NB4 (cell line): ENCODE measurements at places on chromosomes 4 and X.

GRCh38 chrX:102627640-102628039 is 23.6 kb upstream of the GPRASP1 start:
- DNase-seq, result peak; percentile 4

GRCh38 chr4:88134111-88134510 is 24.3 kb downstream of the ABCG2 start:
- DNase-seq, result no peak

GRCh38 chr4:185215261-185215660 is 5.9 kb downstream of the SNX25 start:
- DNase-seq, result no peak

- peak; percentile 30 for DNase-seq
Observed at GRCh38 chrX:120380699-120381098, 18.8 kb downstream of the ATP1B4 start.

GRCh38 chr4:56655627-56656345 is 25.3 kb downstream of the HOPX start:
- DNase-seq, result no peak

- no peak for DNase-seq
Observed at GRCh38 chrX:37813570-37813969, 33.7 kb downstream of the CYBB start.

DNA sequence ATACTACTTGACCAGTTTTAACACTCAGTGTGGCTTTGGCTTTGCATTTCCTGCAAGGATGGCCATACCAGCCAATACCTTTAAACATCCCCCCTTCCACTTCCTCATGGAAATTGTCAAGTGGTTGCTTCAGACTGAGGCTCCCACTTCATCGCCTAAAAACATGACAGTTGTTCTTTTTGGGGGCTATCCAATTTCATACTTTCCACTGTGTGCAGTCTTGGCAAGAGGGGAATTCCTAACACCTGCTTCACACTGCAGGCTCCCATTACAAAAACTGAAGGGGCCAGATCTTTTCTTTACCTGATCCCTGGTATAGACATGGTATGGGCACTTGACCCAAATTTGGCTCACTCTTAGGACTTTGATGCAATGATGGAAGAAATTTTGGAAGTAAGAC is 28.5 kb upstream of the TSR2 start:
- DNase-seq, result no peak

DNA sequence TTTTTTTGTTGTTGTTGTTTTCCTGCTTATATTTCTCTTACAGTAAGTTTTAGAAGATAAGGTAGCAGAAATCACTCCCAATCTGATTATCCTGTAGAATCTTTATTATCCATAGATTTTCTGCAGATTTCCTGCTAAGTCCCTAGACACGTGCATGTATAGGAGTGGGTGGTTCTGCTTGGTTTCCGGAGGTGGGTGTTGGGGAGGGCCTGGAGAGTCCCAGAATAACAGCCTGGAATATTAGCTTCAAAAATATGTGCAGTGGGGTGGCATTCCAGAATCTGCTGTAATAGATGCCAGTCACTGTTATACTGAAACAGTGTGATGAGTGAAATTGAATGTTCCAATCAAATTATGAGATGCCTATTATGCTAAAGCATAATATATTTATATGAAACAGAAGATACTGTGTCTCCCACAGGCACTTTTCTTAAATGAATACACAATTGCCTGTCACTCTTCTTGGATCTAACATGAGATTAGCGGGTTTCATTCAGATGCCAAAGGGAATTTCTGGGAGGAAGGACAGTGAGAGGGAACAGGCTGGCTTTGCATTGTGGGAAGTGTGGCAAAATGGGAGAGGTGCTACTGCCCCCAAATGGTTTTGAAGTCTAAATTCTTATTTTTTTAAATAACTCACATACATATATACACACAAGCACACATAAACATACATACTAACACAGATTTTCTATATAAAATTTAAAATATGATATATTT is 37.6 kb downstream of the C4orf50 start:
- no peak for DNase-seq

- DNase-seq, result no peak
Observed at GRCh38 chr4:27242217-27242616, 381.6 kb downstream of the STIM2 start.

- DNase-seq, result no peak
Observed at GRCh38 chr4:172786039-172786792, 382.4 kb upstream of the GALNT7 start.

DNA sequence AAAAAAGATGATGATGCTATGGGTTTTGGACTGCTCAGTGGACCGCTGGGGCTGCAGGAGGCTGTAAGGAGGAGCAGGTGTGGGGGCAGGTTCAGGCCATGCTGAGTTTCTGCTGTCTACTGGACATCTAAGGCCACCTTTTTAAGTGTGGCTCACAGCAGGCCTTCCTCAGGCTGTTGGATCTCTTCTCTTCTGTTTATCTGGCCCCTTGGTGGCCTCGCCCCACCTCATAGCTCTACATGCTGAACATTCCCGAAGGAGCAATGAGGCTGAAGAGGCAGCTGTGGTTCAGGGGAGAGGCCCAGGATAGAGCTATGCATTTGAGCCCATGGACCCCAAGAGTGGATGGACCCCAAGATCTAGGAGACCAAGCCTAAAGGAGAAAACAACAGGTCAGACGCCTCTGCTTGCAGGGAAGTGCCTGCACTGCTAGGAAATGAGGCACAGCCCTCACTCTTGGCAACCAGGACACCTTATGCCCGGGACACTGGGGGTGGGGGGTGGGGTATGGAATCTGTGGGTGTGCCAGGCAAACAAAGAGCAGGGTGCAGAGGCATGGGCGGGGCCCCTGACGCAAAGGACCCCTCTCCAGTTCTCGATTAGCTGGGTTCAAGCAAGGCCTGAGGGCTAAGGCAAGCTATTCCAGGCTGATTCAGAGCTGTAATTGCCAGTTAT is 168.9 kb downstream of the BCOR start:
- no peak for DNase-seq

DNA sequence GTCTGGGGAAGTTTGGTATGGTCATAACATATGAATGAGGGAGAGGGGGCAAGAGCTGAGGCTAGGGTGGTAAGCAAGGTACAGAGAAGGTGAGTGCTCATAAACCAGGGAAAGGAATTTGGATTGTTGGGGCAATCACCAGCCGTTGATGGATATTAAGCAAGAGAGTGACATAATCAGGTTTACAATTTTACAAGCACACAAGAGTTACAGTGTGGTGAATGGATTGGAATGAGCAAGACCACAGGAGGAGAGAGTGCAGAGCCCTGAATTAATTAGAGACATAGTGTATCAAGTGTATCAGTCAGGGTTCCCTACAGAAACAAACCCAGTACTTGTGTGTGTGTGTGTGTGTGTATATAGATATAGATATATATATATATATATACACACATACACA is 18.7 kb upstream of the FMR1NB start:
- peak; percentile 13 for DNase-seq

DNA sequence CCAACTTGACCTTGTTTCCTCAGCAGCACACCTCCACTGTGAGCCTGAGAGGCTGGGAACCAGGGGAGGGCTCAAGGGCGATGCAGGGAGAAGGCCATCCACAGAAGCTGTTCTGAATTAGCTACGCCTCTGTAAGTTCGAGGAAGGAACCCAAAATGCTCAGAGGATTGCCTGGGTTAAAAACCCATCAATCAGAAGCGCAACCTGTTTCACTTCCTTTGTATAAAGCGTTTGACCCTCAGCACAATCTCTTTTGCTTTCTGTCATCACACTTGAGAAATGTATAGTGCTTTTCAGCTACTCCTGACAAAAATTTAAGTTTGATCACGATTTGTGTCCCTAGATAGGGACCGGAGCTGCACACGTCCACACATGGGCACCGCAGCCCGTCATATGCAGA is 48.0 kb upstream of the MAP3K15 start:
- peak; percentile 12 for DNase-seq

DNA sequence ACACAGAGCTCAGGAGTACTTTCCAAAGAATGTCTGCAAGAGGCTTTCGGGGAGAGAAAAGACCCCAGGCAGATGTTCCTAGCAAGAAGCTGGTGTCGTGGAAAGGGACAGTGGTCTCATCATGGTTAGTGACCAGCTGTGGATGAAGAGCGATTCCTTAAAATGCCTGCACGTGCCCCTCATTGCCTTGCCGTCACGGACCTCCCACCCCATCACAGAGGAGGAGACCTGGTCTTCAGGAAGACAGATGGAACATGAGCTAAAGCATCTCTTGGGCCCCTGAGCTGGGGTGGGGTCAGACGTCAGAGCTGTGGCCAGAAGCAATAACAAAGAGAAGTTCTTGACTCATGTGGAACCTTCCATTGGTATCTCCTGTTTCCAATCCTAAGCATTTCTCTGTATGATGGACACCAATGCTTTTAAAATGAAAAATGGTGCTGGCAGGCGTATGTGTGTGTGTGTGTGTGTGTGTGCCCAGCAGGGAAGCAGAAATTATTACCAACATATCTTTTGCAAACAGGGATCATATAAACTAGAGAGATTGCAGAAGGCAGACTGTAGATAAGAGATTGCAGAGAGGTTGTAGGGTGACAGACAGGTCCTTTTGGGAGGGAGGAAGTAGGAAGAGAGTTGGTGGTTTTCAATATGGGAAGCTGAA is 25.2 kb upstream of the ASMTL start:
- DNase-seq, result no peak
